ENCODE measurements at places on chromosomes 12 and 14. TPM values are rescaled to one million over a fixed set of nuclear protein-coding genes. Genes with fewer than 3 reads are reported as not detected.

SERPINA9 gene
- not detected for total RNA-seq

MIPOL1 gene
- total RNA-seq: 20.9 TPM

NTN4 gene
- 33.9 TPM for total RNA-seq

CLEC2D gene
- total RNA-seq: 23.8 TPM

RAPGEF3 gene
- 55.3 TPM for total RNA-seq

TTC7B gene
- 41.7 TPM for total RNA-seq

KERA gene
- total RNA-seq: not detected

CDKN1B gene
- 76.0 TPM for total RNA-seq

NRIP2 gene
- 1.5 TPM for total RNA-seq

SYNE3 gene
- 82.8 TPM for total RNA-seq

SAMD15 gene
- total RNA-seq: 0.51 TPM

TRIM9 gene
- 0.33 TPM for total RNA-seq

CLEC1A gene
- 3.9 TPM for total RNA-seq

CLEC9A gene
- not detected for total RNA-seq

GLI1 gene
- total RNA-seq: not detected

RAB35 gene
- 24.3 TPM for total RNA-seq

TC2N gene
- total RNA-seq: 58.4 TPM

LRRC10 gene
- not detected for total RNA-seq

ACTR6 gene
- 19.4 TPM for total RNA-seq

INSM2 gene
- total RNA-seq: not detected

HELB gene
- 7.5 TPM for total RNA-seq

SRRM4 gene
- total RNA-seq: not detected

KCNH5 gene
- not detected for total RNA-seq

TAS2R9 gene
- not detected for total RNA-seq

NGB gene
- not detected for total RNA-seq

SPTB gene
- total RNA-seq: 7.5 TPM

TAS2R46 gene
- 2.3 TPM for total RNA-seq

GYS2 gene
- total RNA-seq: 17.0 TPM

PIP4K2C gene
- total RNA-seq: 12.3 TPM

TNFAIP2 gene
- total RNA-seq: 54.7 TPM

FKBP3 gene
- 30.1 TPM for total RNA-seq

Data from subcutaneous adipose tissue (tissue), 4 donors.